Tracheal epithelial cell (primary cell): ENCODE measurements at places on chromosomes 4 and X. TPM values are rescaled to one million over a fixed set of nuclear protein-coding genes. Genes with fewer than 3 reads are reported as not detected.

Gene BMX
- under 0.01 and 0.64 TPM in 2 replicates for total RNA-seq

Gene GJB1
- total RNA-seq = not detected in 2 replicates

Gene NLGN4X
- total RNA-seq = 0.24 TPM in 1 of 2 replicates, not detected in the other

Gene ZXDA
- 7.0 and 8.0 TPM in 2 replicates for total RNA-seq

Gene STOX2
- total RNA-seq = 3.4 and 4.5 TPM in 2 replicates

Gene SLC9A7
- total RNA-seq = 10.9 and 24.6 TPM in 2 replicates

Gene TCEAL2
- not detected in 2 replicates for total RNA-seq

Gene OCIAD2
- total RNA-seq = 67.8 and 130 TPM in 2 replicates

Gene GUCY1A1
- total RNA-seq = 0.64 and 4.8 TPM in 2 replicates
